ENCODE measurements at places on chromosomes 12 and 14.

GRCh38 chr12:11836282-11837151, 187.0 kb downstream of the ETV6 start:
- DNase-seq: peak; percentile 96

GRCh38 chr12:67427336-67427735, 158.2 kb downstream of the CAND1 start:
- no peak for DNase-seq

DNA sequence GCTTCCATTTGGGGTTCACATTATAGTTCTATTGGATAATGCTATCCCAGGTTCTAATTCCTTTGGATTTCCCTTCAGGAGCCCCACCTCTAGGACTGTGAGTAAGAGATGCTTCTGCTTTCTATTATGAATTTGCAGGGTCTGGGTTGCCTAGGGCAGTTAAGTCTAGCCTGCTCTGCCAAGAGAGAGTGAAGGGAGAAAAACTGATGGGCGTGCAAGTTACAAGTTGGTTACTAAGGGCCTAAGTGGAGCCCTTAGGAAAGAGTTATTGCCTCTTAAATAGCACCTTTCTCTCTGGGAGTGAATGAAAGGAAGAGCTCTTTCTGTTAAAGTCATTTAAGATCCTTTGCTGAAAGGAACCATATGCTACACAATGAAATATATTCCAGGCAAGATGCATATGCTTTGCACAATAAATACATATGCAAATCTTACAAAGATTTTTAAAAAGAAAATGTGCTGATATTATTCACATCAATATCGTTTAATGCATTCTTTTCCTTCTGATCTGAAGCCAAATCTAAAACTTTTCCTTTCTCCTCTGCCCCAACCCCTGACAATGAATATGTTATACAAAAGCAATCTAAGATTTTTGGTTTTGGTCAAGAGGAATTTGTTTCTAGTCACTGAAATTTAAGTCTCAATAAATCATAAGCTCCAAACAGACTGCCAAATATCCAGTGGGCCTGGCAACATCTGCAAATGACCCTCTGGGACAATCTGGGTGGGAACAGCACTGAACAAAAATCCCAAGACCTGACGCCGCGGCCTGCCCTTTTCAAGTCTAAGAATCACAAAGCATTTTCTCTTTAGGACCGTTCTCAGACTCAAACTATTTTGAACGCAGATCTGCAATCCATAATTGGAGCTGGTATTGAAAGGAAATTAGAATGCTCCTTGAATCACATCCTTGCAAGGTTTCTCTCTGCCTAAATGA, 586.7 kb downstream of the ETNK1 start:
- no peak for DNase-seq

- DNase-seq: no peak
Measured at GRCh38 chr12:62290846-62291245, 30.6 kb downstream of the USP15 start.

GRCh38 chr14:91396013-91396660, 21.5 kb downstream of the CCDC88C start:
- no peak for DNase-seq

- no peak for DNase-seq
Measured at GRCh38 chr14:73457924-73458182, 493 bp downstream of the NUMB start.

GRCh38 chr12:131152587-131152986, 198.9 kb downstream of the ADGRD1 start:
- no peak for DNase-seq

DNA sequence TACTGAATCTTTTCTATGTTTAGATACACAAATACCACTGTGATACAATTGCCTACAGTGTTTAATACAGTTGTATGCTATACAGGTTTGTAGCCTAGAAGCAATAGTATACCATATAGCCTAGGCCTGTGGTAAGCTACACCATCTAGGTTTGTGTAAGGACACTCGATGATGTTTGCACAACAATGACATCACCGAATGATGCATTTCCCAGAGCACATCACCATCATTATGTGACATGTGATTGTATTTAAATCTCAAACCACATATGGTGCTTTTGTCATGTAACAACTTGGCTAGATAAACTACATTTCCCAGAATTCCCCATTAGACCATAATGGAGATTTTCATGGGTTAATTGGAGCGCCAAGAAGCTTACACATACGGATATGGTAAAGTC, 128.4 kb upstream of the CPNE8 start:
- no peak for DNase-seq

- DNase-seq: no peak
Measured at GRCh38 chr12:30631740-30632139, 63.9 kb downstream of the IPO8 start.

DNA sequence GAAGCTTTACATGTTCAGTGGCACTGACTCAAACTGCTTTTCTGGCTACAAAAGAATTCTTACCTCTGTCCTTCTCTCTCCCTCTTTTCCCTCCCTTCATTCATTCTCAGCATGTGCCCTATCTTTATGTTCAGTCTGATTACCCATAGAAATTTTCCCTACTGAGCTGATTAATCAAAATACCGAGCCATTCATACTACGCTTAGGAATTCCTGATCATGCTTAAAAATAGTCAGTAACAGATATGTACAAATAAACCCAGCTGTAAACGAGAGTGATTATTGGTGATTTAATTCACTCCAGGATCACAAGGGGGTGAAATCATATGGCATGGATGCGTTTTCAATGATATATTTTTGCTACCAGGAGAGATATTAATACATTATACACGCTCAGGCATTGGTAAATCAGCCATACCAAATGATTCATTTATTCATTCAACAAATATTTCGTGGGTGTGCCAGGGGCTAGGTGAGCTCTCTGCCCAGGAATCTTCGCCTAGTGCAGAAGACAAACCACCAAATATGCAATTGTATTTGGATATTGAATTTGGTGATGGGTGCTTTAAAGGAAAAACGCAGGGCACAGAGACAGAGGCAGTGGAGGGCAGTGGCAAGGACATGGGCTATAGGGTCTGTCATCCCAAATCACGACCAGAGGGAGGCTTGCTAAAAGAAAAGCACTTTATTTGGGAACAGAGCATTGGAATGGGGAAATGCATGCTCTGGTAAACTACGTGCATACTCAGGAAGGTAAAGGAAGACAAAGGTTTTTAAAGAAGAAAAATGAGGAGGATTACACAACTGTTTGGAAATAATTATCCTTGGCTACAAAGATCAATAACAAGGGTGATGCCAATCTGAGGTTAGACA, 13.9 kb upstream of the VRK1 start:
- no peak for DNase-seq

DNA sequence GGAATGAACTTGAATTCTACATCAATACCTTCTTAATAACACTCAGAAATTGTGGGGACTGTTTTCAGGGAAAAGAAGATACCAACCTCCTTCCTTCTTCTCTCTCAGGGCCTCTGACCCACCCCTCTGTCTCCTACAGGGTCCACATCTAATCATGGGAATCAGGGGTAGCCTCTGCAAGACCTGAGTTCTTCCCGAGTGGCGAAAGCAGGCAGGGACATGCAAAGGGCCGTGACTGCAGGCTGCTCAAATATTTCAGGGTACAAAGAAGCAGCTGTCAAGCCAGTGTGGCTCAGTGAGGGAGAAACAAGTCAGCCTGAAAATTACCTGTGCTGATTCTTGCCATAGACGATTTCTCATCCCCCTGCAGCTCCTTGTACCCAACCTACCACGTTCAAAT, 123.1 kb upstream of the PARP11 start:
- no peak for DNase-seq

GRCh38 chr12:107469011-107469410, 216.6 kb upstream of the PWP1 start:
- DNase-seq: no peak

DNA sequence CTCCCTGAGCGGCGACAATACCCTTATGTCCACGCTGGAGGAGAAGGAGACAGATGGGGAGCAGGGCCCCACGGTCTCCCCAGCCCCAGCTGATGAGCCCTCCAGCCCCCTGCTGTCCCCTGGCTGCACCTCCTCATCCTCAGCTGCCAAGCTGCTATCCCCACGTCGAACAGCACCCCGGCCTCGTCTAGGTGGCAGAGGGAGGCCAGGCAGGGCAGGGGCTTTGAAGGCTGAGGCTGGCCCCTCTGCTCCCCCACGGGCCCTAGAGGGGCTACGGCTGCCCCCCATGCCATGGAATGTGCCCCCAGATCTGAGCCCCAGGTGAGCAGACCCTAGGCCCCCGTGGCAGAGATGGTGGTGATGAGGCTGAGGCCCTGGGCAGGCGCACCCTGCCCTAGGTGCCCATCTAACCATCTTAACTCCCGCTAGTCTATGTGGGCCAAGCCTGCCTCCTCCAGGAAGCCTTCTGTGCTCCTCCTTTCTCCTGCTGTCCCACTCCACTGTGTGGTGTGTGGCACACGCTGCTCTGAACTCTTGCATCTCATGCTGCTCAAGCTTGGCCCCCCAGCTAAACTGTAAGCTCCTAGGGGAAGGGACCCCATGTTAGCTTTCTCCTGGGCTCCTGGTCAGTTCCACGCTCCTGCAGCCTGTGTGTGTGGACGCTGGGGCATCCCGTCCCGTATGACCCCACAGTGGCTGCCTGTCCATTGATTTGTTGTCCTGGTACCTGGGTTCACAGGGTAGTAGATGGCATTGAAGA, 12.1 kb downstream of the MCRS1 start:
- DNase-seq: no peak

DNA sequence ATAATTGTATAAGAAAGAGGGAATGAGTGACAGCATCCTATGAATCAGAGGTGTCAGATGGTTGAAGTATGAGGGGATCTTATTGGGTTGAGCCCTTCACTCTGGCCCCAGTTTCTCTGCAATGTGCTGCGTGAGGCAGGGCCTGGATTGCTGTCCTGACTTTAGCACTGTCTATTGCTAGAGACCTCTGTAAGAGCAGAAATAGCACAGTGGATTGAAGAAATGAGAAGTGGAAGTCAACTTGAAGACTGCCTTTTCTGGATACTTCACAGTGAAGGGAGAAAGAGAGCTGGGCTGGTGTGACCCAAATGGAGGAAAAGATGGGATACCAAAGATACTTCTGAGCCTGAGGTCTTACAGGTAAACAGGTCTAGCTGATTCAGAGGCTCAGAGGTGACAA, 5.8 kb downstream of the ASCL4 start:
- no peak for DNase-seq

DNA sequence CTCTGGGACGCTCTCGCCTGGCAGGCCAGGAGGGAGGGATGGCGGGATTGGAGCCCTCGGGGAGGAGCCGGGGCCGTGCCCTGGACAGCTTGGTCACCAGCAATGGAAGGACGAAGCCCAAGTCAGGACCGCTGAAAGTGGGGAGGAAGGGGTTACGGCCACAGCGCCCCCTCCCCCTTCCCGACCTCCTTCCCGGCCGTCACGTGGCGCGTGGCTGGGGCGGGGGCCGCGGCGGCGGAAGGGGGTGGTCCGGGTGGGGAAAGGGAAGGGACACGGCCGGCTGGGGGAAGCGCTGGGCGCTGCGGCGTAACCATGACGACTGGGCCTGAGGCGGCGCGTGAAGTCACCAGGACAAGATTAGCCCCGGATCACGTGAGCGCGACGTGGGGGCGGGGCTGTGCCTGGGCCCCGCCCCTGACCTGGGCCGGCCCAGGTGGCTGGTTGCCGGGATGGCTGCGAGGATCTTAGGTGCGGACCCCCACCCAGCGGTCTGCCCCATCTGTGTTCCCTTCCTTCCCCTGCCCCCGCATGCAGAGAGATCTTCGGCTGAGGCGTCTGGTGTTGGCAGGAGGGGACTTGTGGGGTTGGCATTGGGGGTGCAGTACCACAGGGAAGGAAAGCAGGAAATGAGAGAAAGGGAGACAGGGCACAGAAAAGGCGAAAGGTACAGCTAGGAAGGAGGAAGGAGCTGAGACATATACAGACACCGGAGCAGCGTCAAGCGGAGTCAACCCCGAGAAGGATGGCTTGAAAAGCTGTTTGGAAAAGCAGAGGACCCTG, 6.2 kb downstream of the MAP3K12 start:
- DNase-seq: no peak

GRCh38 chr12:8553088-8553627, 12.5 kb upstream of the CLEC4E start:
- no peak for DNase-seq

GRCh38 chr12:53365245-53365904, 14.6 kb upstream of the SP1 start:
- no peak for DNase-seq
